ENCODE measurements at places on chromosomes 3 and 15.

DNA sequence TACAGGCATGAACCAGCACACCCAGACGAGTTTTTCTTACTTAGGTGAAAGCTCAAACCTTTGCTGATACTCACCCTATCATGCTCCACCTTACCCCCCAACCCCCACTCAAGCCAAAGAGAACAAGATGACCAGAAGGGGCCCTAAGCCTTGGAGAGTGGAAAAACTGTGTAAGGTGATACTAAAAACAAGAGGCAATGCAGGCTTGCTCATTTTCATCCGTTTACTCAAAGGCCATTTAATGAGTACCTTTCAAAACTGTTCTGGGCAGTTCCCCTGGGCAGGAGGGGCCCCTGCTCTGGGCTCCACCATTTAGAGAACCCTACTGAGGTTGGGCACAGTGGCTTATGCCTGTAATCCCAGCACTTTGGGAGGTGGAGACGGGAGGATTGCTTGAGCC lies 6.7 kb downstream of the TYRO3 start:
- no peak for DNase-seq

GRCh38 chr3:133444423-133444774 lies 44.5 kb downstream of the BFSP2 start:
- DNase-seq, result no peak

DNA sequence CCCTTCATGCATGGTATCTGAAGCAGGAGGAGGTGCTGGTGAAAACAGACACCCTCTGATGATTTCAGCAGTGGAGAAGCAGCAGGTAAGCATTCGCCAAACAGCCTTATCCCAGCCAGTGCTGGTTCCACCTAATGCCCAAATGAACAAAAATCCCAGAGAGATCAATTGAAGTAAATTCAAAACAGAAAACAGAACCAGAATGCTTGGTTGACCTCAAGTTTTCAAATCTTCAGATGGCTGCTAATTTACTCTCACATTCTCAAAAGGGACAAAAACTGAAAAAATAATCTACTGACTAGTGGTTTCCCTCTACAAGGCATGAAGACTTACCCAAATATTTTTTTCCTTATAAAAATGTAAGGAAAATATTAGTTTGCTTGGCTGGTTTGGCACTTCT lies 87.0 kb upstream of the MYO5C start:
- no peak for DNase-seq

GRCh38 chr15:25761971-25762662 lies 101.0 kb downstream of the ATP10A start:
- DNase-seq, result no peak

DNA sequence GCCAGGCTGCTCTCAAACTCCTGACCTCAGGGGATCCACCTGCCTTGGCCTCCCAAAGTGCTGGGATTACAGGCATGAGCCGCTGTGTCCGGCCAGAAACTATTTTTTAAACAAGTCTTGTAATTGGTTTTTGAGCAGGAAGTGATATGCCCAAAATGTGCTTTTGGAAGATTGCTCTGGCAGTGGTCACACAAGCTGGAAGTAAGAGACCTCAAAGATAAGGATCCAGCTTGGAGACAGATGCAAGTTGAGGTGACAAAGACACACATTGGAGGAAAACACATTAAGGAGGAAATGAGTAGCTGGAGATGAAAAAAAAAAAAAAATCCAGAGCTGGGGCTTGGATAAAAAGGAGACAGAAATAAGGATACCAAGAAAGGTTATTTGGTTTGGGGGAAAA lies 6.3 kb downstream of the TM4SF18 start:
- no peak for DNase-seq

DNA sequence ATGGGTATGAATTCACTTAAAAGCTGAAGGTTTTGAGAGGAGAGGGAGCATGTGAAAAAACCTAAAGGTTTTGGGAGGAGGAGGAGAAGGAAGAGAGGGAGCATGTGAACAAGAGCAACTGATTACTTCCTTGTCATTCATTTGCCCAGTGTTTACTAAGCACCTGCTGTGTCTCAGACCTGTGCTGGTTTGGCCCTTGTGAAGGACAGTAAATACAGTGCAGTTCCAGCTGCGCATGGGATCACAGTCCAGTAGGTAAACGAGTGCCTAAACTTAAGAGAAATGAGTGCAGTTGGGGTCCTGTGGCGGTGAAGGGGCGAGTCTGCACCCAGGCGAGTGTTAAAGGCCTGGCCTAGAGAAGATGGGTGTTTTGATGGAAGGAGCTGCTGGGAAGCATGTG lies 38.6 kb downstream of the IGF1R start:
- no peak for DNase-seq

DNA sequence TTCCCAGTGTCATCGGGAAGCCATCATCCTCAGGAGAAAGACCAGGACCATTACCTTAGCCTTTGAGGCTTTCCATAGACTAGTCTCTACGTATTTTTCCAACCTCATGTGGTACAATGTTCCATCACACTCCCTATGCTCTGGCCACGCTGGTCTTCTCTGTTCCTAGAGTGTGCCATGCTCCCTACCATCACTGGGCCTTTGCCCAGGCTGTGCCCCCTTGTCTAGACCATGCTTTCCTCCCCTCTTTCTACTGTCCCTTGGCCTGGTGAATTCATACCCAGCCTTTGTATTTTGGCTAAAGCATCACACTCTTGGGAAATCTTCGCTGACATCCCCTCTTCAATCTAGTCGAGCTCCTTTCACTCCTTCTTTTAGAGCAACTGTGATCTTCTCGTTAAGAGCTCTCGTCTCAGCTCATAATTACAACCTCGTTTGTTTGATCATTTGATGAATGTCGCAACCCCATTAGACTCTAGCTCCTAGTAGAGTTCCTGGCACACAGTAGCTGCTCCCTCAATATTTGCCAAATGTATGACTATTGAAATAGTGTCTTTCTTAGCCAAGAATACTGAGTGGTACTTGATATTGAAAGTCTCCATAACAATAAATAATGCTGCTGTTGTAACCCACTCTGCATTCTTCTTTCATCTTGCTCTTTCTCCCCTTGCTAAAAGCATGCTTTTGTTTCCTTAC lies 100.2 kb upstream of the FAM3D start:
- no peak for DNase-seq

GRCh38 chr15:88385078-88385700 lies 82.0 kb downstream of the MRPL46 start:
- no peak for DNase-seq

DNA sequence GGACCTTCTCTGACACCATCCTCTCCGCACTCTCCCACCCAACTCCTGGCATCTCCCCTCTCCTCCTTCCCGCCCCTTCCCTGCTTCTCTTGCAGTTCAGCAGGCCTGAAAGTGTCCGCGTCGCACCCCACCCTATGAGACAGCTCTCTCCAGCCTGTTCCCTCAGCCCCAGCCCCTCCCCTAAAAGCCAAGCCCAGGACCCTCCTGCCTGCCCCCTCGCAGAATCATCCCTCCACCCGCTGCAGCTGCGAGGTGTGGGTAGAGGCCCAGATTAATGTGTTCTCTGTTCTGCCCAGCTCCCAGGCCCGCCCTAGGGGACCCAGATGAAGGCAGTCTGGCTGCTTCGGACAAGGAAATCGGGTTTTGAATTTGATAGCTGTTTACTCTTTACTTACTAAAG lies 410 bp downstream of the PRR23E start:
- no peak for DNase-seq

- no peak for DNase-seq
Measured at GRCh38 chr3:170641510-170642236, 55.8 kb upstream of the SLC7A14 start.

DNA sequence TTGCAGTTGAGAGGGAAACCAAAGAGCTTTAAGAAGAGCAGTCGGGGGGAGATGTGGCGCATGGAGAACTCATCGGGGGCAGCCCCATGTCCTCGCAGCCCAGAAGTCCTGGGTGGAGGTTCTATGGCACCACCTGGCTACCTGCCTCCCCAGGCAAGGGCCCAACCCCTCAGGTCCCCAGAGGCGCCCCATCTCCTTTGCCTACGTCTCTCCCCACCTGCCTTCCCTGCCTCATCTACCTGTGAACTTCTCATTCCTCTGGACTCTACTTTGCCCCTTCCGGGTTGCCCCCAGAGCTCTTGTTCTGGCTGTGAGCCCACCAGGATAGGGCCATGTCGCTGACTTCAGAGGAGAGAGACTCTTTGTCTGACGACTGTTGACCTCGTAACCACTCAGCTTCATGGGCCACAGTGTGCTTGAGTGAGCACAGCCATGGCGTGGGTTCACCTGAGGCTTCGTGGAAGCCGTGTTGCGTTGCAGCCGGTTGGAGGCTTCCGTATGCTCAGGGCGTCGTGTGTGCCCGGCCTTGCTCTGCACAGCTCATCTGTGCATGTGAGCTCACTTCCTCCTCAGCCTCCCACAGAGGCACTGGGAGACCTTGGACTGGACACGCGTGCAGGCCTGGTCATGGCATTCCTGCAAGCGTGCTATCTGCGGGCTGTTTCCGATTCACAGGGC lies 13.4 kb downstream of the APBA2 start:
- DNase-seq, result no peak

DNA sequence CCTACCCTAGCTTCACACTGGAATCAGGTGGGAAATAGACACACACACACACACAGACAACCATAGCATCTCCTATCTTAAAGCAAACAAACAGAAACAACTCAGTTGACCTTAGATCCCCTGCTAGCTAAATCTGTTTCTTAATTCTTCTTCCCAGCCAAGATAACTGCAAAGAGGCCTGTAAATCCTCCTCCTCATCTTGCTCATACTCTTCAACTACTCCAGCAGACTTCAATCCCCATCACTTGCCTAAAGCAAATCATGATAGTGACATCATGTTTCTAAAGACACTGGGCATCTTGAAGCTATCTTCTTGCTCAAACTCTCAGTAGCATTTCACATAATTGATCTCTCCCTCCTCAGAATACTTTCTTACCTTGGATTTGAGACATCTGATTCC lies 303.0 kb downstream of the RBMS3 start:
- DNase-seq, result no peak

DNA sequence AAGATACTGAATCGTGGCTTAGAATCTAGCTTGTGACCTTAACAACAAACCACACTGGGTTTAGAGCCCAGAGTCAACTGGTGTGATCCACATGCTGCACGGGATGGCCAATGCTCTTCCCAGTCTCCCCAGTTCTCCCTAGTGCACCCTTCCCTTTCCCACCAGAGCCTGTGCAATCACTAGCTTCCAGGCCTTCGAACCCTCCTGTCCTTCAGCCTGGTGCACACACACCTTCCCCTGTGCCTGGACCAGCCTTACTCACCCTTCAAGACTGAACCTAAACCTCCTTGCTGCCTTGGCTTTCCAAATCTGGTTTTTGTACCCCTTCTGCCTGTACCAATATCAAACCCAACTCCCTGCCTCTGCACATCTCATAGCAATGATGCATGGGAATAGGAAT lies 43.8 kb downstream of the WNT5A start:
- no peak for DNase-seq

DNA sequence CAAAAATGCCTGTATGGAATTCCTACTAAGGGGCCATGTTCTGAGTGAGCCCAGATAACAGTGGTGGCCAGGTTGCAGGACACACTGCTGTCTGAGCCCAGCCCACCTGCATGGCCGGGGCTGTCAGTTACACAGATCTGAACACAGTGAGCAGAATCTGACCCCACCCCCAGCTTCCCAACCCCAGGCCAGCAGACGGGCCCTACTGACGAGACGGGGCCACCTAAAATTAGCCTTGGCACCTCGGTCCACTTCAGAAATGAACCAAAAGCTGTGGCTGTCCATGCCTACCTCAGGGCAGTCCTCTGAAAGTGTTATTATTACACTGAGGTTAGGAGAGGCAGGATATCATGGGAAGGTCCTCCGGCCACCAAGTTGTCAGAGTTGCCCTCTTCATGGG lies 51.8 kb downstream of the LMCD1 start:
- DNase-seq, result no peak

GRCh38 chr15:38864827-38865581 lies 300.4 kb upstream of the RASGRP1 start:
- no peak for DNase-seq

GRCh38 chr3:135106445-135106844 lies 311.4 kb downstream of the EPHB1 start:
- DNase-seq, result peak; percentile 54

DNA sequence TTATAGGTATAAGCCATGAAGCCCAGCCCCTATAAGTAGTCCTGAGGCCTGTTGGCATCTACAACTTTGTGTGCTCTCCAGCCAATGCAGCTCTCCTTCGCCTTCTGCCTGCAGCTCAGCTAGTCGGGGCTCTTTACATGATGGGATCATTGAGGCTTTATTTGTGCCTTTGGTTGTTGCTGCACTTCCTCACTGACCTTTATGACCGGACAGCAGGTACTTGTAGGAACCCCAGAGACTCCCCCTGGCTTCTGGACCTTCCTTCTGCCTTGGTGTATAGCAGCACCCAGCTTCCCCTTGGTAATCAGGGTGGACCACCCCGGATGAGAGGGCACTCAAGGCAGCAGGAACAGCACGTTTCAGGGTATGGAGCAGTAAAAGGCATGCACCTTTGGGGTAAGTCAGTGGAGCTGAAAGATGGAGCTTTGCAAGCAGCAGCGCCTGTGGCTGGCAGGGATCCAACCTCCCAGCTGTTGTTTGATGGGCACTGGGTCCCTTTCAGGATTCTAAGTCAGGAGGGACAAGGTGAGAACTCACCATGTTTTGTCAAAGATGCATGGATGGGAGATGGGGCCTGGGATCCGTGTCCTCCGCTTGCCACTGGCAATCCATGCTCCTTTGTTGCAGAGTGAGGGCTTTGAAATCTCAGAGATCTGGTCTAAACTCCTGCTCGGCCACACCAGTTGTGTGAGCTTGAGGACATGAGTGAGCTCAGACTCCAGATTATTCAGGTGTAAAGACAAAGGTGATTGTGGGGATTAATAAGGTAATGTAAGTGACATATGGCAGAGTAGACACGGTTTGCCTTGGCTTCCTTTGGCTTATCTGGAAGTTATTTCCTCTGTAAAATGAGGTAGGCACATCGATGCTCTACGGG lies 65.1 kb upstream of the KLF13 start:
- peak; percentile 40 for DNase-seq

- peak; percentile 72 for DNase-seq
Measured at GRCh38 chr3:20056725-20057611, 16.7 kb downstream of the KAT2B start.

GRCh38 chr15:66481107-66481856 lies 16.3 kb downstream of the SNAPC5 start:
- no peak for DNase-seq

DNA sequence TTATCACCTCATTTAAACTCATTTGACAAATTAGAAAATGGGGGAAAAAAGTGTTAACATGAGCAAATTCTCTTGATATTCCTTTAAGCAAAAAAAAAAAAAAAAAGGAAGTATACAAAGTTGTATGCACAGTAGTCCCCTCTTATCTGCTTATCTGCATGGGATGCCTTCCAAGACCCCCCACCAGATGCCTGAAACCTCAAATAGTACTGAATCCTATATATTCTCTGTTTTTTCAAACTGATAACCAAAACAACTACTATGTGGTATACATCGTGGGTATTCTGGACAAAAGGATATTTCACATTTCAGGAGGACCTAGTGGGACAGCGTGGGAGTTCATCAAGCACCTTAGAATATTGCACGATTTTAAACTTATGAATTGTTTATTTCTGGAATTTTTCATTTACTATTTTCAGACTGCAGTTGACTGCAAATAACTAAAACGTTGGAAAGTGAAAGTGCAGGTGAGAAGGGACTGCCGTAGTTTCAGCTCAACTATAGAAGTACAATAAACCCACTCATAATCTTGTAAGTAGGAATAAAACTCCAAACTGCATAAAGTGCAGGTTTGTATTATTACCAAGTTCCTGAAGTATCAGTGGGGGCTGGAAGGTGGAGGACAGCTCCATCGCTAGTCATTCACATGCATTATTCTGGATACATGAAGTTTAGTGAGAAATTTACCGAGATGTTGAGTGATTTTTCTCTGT lies 43.6 kb upstream of the PLCL2 start:
- peak; percentile 41 for DNase-seq

- no peak for DNase-seq
Measured at GRCh38 chr3:159960188-159961148, 28.2 kb upstream of the IL12A start.
